ENCODE measurements at places on chromosomes 11 and 22.
A peak's percentile ranks its signal among the peaks of the same experiment; 100 is the strongest.

DNA sequence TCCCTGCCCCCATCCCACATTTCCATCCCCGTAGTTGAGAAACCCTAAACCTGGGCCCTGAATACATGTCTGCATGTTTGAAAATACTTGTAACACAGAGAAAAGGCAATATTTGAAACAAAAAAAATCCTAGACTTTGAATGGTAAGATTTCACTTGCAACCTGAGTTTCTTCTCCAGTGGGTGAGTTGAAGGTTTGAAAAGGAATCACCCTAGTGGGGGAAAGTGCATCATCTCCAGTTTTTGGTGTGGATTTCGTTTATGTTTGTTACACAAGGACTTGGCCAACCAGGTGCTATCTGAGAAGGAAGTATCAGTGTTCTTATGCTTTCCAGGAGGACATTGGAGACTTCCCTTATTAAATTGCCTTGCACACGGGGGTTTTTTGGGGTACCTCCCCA, 90.4 kb downstream of the ABTB2 start:
- no peak for DNase-seq

GRCh38 chr11:58070585-58070984, 39.8 kb downstream of the OR6Q1 start:
- no peak for DNase-seq

DNA sequence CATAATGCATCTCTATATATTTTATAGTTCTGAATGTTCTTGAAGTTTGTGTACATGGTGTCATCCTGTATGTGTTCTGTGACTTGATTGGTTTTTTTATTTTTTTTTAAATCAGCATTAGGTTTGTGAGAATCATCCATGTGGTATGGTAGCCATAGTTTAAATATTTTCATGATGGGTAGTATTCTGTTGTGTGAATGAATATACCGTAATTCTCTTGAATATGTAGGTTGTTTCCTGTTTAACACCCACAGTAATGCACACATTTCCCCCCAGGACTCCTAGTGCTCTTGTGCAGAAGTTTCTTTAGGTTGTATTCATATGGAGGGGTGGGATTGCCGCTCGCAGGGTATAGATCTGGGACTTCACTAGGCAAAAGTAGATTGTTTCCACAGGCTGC, 2.0 kb downstream of the PACS1 start:
- no peak for DNase-seq

DNA sequence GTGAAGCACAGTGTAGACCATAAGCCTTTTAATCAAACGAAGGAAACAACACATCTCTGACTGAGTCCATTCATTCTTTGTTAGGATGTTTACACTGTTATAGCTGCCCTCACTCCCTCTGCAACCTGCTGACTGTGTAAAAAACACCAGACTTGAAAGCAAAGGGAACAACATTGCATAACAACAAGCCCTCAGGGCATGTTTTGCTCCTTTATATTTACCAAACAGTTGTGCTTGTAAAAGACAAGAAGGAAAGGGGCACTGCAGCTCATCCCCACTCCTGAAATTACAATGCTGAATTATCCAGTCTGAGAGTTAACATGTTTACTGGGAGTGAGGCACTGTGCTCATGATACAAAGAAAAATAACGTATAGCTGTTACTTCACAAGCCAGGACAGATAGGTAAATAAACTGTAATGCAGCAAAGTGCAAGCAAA, 46.4 kb downstream of the RAB30 start:
- no peak for DNase-seq

- no peak for DNase-seq
Measured at GRCh38 chr11:107468596-107468995, 11.0 kb upstream of the CWF19L2 start.

- DNase-seq = no peak
Measured at GRCh38 chr11:115314330-115314920, 189.8 kb downstream of the CADM1 start.

DNA sequence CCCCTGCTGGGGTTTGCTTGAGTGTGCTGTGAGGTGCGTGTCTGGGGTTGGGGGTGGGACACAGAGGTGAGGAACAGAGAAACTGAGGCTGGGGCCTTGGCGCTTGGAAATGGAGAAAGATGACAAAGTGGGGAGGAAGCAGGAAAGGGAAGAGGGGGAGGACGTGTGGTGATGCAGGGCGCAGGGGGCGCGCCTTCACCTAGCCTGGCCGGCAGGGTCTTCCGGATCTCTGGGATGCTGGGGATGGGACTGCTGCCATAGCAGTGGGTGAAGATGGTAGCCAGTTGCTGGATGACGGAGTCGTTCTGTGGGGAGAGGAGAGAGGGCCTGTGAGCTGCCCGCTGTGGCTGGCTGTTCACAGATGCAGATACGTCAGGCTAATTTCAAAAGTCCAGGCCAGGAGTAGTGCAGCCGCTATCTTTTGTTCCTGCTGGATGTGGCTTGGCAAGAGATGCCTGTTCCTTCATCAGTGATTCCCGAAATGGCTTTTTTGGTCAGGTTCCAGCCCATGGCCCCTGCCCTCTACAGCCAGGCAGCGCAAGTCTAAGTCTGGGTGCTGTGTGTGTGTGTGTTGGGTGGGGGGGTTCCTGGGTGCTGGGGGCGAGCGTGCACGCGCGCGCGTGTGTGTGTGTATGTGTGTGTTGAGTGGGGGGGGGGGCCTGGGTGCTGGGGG, 54.8 kb downstream of the NAT10 start:
- no peak for DNase-seq

DNA sequence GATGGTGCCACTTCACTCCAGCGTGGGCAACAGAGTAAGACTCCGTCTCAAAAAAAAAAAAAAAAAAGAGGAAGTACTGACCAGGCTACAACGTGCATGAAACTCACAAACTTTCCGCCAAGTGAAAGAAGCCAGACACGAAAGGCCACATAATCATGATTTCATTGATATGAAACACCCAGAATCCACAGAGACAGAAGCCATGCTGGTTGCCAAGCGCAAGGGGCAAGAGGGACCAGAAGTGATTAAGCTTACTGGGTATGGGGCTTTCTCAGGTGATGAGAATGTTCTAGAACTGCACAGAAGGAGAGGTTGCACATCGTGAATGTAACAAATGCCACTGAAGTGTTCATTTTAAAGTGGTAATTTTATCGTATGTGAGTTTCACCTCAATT, 60.9 kb downstream of the CELSR1 start:
- DNase-seq = no peak

- DNase-seq = no peak
Measured at GRCh38 chr11:3220521-3221407, 2.2 kb upstream of the MRGPRG start.

DNA sequence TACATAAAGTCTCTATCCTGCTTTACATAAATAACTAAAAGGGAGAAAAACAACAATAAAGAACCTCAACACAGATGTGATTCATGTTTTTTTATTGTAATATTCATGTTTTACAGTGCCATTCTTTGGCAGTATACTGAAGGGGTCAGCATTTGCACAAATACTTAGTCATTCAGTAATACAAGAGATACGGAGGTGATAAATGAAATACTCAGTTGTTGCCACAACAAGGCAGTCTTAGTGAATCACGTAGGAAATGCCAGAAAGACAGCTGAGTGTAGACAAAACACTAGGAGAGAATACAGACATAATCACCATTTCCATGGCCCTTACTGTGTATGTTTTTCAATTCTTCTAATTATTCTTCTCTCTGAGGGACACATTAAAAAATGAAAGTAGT, 910.4 kb downstream of the METTL15 start:
- peak; percentile 57 for DNase-seq

DNA sequence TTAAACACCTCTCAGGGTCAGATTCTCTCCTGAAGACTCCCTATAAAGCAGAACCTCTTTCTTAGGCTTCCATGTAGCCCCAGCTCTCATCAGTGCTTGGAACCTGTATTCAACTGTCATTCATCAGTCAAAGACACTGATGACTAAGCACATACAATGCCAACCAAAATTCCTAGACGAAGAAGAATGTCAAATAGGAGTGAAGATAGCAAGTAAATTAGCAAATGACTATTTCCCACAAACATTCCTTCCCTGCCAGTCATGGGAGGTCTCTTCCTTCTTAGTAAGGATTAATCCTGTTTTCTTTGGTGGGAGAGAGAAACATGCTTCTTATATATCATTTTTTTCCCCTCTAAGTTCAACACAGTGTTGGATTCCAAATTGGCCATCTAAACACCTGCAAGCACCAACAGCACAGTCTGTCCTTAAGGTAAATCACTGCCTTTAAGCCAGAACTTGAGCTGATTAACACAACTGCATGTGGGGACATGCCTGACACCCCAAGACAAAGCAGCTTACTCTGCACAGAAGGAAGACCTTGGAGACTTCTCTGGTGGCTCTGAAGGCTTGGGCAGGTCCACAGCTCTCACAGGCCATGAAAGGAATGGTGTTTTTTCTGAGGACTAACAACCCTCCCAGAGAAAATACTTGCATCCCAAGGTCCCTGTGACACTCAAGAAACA, 47.5 kb upstream of the ME3 start:
- peak; percentile 93 for DNase-seq

DNA sequence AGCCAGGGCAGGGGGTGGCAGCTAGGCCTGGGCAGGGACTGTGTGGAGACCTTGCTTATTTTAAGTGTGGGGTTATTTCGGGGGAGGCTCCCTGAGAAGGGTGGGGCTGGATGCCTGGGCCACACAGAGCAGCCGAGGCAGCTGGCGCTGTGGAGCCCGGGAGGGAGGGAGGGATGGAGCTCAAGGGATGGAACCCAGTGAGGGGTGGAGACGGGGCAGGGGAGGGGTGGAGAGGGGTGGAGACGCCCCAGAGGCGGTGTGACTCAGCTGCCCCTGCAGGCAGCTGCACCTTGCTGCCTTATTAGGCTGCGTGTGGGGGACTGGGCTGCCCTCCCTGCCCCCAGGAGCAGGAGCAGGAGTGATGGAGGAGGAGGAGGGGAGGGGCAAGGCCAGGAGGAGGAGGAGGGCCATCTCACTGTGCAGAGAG, 9.8 kb upstream of the TSSC4 start:
- no peak for DNase-seq

- no peak for DNase-seq
Measured at GRCh38 chr11:119352857-119353260, 6.4 kb upstream of the MFRP start.

DNA sequence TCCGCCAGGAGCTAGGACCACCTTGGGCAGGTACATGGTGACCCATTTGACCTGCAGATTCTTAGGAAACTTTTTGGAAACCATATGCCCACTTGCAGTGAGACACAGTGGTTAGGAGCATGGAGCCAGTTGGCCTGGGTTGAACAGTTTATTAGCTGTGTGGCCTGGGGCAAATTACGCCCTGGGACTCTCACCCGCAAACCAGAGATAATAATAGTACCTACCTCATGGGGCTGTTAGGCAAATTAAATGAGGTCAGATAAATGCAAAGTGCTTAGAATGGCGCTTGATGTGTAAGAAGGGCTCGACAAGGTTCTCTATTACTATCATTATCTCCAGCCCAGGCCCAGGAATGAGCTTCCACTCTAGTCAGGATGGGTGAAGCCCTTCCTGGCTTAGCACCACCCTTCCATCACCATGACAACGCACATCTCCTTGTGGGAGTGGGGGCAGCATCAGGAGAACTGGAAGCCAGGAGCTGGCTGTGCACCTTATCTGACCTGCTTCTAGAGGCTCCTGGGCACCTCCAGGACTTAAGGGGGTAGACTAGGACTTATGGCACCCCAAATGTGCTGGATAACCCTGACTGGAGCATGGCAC, 5.1 kb downstream of the SYT12 start:
- no peak for DNase-seq

- no peak for DNase-seq
Measured at GRCh38 chr11:112044961-112045360, 19.8 kb downstream of the DLAT start.

DNA sequence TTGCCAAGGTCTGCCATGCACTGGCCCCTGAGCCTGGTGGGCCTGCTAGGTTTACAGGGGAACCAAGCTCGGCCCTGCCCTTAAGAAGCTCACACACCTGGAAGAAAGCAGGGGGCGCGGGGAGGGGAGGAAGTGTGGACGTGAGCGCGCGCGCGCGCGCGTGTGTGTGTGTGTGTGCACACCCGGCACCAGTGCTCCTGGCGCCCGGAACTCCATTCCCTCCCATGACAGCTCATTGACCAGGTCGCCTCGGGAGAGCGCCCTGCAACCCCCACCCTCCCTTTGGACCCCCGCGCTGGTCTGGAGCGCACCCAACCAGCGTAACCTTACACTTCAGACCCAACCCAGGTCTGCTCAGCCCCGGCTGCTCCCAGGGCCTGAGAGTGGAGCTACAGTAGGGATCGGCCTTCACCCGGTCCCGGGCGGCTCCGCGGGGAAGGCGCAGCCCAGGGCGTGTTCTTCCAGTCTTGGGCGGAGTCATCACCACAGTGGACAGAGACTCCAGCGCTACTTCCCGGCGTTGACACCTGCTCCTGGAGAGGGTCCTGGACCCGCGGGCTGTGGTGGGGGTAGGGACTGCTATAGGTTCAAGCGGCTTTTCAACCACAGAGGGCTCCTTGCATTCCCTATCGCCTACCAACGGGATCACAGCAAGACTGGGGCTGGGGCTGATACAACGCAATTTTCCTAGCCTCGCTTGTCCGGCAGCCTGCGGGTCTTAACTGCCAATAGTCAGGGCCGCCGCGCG, 1.5 kb downstream of the GALNT18 start:
- DNase-seq = no peak

- DNase-seq = no peak
Measured at GRCh38 chr11:75151346-75152047, 590 bp downstream of the SLCO2B1 start.

DNA sequence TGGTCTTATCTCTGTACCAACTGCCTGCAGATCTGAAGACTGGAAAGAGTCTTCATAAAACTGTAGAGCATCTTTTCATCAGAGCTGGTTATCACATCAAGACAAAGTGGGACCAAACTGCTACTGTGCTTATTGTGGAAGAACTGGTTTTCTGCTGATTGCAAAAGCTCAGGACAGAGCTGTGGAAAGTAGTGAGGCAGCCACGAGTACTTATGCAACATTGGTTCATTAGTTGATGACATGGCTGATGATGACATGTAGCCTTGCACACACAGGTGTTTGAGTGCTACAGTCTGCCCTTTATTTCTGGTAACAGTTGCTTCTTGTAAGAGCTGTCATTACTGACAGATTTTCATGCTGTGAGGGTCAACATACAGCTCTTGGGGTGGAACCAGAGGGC, 185.4 kb upstream of the GUCY1A2 start:
- DNase-seq = no peak

DNA sequence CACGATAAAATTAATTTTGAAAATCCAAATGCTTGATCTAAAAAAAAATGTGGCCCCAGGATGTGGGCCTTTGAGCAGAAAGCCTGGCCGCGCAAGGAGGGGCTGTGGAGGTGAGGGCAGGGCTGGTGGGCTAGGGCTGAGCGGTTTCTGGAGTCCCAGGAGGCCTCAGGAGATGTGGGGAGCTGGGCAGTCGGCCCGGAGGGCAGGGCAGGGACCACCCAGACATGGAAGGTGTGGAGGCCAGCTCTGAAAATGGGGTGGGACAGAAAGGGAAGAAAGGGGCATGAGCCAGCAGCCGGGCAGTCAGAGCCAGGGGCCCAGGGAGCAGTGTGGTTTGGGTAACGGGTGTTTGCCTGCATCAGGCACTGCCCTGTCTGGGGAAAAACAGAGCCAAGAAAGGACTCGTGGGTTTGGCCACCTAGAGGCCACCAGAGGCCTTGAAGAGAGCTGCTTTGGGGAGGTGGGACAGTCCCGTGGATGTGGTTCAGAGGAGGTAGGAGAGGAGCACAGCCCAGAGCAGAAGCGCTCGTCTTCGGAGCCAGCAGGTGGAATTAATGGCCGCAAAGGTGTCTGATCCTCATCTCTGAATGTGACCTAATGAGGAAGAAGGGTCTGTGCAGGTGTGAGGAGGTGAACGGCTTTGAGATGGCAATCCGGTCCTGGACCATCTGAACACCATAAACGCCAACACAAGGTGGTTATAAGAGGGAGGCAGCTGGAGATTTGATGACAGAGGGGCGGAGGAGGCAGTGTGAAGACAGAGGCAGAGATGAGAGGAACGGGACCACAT, 50.2 kb downstream of the IGF2 start:
- DNase-seq = no peak

Data from HS-5 (cell line).